ENCODE measurements at places on chromosomes 5 and 9.

DNA sequence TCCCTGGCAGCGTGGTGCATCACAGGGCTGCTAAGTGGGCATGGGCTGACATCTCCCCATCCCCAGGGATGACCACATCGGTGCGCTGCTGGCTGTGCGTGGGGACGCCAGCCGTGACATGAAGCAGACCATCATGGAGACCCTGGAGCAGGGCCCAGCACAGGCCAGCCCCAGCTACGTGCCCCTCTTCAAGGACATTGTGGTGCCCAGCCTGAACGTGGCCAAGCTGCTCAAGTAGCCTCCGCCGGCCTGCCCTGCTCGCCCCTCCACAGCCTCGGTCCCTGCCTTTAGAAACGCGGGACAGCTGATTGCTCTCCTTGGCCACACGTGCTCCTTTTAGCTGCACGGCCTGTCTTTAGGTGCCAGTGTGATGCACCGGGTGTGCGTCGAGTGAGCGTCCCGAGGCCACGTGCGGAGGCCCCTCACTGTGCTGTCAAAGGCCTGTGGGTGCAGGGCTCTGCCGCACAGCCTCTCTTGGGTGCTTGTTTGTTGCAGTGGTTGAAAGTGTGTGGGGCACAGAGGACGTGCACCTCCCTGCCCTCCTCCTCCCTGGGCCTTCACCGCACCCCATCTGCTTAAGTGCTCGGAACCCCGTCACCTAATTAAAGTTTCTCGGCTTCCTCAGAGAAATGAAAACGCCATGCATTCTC lies 23.8 kb downstream of the EXOC3 start:
- DNase-seq, result peak; percentile 13

DNA sequence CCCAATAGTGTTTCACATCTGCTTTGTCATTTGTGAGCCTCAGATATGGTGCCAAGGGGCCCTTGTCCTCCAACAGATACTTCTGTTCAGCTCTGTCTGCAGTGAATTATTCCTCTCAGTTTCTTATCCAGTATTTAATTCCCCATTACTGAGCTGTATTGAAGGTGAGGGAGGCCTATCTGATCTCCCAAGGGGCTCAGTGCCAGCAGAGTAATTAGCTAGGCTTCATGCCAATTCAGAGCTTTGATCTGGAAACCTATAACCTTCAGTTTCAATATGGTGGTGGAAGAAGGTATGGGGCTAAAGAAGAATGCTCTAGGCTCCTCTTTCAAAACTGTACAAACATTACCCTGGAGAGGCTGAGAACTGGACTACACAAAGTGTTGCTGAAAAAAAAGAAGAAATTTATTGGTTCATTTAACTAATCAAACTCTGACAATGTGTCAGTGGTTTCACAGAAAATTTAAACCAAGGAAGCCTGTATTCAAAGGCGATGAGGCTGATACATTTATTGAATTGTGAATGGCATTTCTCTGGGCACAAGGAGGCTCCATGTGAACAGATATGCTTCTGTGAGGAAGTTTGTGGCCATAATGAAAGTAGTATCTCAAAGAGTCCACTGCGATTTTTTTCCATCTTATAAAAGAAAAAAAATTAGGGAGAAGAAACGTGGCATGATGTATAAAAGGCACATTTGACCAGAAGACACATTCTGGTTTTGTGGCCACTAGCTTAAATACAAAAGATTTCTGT lies 397.8 kb downstream of the TLE4 start:
- DNase-seq, result no peak

GRCh38 chr5:124868676-124869075 lies 122.2 kb upstream of the ZNF608 start:
- DNase-seq, result no peak

- no peak for DNase-seq
Measured at GRCh38 chr9:91065231-91066041, 263.8 kb downstream of the SYK start.

GRCh38 chr9:124443625-124444024 lies 6.6 kb upstream of the ADGRD2 start:
- DNase-seq, result no peak

GRCh38 chr9:89467278-89467625 lies 30.7 kb downstream of the SEMA4D start:
- no peak for DNase-seq

DNA sequence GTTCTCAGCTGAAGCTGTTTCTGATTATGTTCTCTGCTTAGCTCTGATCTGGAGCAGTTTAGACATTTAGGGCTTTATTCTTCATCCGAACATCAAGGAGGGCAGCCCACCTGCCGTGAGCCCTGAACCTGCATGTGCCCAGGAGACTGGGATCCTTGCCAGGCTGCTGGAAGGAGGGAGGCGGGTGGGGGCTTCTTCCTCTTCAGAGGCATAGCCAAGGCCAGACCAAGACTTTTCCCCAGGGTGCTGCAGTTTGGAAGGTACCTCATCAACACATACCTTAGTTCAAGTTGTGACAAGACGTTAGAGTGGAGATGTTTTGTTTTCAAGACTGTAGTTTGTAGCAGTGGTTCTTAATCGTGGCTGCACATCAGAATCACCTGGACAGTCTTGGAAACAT lies 64.9 kb downstream of the RALGPS1 start:
- no peak for DNase-seq

DNA sequence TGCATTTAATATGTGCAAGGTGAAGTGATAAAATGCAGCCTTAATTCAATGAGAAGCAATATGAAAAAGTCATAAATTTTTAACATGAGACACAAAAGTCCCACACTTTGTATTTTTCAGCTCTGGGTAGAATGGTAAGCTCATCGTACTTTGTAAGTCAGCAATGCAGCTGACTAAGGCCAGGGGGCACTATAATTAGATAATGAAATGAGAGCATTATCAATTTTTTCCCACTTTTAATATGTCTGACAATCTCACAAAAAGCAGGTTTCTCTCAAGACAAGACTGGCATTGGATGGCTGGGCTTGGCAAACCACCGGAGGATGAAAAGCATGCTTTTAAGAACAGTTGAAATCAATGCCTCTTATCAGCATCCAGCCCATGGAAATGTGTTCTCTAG lies 162.8 kb downstream of the FAM174A start:
- no peak for DNase-seq

- no peak for DNase-seq
Measured at GRCh38 chr9:95762322-95762721, 113.2 kb upstream of the ERCC6L2 start.

- DNase-seq, result peak; percentile 43
Measured at GRCh38 chr5:1542781-1543180, 19.0 kb upstream of the LPCAT1 start.

DNA sequence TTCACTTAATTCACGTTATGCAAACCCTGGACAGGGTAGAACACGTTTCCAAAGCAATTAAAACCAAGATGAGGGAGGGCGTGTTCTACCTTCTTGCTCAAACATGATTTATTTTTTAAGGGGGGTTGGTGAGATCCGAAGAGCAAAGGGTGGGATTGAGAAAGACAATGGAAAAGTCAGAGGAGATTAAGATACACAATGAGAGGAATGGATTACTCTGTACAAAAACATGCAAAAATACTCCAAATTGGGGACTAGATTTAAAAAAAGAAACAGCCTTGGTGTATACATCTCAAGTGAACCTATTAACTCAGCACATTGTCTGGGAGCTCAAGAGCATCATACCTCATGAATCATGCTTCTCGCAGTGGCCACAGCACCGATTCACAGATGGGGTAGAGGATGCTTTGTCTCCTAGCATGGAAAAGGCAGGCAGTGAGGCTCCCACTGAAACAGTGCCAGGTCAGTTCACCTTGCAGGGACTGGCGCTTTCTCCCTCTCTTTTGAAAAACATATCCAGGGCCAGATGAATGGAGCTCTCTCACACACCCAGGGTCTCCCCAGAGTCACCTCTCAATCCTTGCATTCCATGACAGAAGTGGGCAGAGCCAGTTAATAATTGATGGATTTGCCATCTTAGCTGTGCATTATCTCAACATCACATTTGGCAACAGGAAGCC lies 459.7 kb downstream of the BNC2 start:
- DNase-seq, result no peak

DNA sequence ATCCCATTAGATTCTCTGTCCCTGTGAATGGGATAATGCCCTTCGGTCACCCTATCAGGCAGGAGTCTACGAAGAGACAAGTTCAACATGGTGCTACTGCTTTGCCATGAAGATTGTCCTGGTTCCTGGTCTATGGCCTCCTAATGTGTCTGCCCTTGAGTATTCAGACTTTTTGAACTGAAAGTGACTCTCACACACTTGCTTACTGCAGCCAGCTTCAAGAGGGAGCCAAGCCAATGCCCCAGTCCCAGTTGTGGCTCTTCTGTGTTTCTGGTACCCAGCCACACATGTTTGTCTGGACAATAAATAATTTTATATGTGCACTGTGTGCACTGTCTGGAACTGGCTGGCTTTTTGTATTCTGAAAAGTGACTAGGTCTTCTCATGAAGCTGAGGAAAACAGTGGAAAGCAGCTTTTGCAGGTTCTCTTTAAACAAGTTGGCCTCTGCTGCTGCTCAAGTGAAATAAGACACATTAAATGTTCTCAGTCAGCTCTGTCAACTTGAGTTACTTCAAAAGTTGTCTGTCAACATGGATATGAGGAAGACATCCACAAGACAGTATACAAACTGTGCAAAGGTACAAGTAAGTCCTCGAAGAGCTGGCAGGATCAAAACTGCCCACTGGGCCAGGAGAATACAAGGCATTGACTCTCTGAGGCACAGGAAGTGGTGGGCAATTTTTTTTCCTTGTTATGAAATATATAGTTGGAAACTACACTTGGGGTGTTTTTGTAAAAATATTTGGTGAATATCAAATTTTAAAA lies 60.0 kb downstream of the ZNF608 start:
- DNase-seq, result no peak

DNA sequence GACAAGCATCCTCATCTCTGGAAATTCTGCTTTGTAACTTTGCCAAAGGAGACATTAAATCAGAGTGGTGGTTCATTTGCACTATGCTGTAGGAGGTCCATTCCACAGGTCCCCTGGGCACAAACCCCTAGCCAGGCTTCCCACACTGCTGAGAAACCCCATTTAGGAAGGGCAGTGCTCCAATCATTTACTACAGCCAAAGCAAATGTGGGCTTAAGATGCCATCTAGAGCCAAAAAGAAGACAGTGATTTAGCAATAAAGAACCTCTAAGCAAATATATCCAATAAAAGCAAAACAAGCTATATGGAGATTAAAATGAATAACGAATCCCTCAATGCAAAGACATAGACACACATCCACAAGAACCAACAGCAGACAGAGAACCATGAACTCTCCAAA lies 129.0 kb upstream of the ALDH1B1 start:
- no peak for DNase-seq

GRCh38 chr9:16352791-16353401 lies 517.6 kb downstream of the BNC2 start:
- DNase-seq, result no peak

- peak; percentile 15 for DNase-seq
Measured at GRCh38 chr9:133981958-133982681, 10.0 kb downstream of the VAV2 start.

DNA sequence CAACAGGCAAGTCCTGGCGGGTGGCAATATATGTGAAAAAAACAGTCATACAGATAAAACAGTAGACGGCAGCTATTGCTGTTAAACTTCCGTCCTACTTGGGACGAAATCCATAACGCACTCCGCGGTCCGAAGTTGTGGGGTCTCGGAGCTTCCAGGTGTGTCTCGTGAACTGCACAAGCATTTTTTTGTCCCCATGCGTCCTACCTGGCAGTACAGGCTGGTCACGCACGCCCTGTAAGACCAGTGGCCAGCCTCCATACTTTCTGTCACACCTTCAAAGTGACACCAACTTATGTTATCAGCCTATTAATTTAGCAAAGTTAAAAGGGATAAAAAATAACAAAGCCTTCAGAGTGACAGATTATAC lies 51.3 kb downstream of the TGFBI start:
- no peak for DNase-seq

GRCh38 chr5:124643336-124643735 lies 103.1 kb downstream of the ZNF608 start:
- no peak for DNase-seq

DNA sequence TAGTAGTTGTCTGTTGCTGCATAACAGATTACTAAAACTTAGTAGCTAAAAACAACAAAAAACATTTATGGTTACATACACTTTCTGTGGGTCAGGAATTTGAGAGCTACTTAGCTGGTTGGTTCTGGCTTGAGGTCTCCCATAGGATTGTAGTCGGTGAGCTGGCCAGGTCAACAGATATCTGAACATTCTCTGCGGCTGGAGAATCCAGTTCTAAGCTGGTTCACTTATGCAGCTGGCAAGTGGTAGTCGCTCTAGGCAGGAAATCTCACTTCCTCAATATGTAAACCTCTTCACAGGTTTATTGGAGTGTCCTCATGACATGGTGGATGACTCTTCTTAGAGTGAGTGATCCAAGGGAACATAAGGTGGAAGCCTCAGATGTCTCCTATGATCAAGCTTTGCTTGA lies 65.7 kb upstream of the TNFAIP8 start:
- no peak for DNase-seq

- DNase-seq, result peak; percentile 41
Measured at GRCh38 chr5:1386274-1386717, 41.4 kb upstream of the CLPTM1L start.

DNA sequence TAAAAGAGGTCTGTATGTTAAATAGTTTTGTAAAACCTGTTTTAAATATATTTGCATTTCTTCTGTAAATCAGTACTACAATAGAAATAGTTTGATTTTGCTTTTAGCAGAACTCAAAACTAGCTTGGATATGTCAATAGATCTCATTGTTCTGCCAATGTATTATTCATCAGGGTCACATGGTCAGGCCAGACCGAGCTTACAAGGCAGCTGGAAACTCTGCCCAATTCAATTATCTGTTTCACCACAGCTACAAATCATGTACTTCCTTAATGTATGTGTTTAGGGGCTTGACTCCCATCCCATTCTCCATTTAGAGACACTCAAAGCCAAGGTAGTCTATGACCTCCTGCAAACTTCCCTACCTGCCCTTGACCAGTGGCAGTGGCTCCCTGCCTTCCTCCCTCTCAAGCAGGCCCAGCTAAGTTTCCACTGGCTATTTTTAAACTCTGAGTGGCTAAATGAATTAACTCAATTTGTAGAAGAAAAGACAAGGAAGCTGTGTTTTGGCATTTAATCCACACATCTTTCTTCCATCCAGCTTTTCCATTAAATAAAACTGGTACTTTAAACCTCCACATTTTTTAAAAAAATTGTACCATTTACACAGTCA lies 46.4 kb upstream of the SELENOP start:
- no peak for DNase-seq

- no peak for DNase-seq
Measured at GRCh38 chr5:14595189-14595588, 13.6 kb downstream of the OTULINL start.

DNA sequence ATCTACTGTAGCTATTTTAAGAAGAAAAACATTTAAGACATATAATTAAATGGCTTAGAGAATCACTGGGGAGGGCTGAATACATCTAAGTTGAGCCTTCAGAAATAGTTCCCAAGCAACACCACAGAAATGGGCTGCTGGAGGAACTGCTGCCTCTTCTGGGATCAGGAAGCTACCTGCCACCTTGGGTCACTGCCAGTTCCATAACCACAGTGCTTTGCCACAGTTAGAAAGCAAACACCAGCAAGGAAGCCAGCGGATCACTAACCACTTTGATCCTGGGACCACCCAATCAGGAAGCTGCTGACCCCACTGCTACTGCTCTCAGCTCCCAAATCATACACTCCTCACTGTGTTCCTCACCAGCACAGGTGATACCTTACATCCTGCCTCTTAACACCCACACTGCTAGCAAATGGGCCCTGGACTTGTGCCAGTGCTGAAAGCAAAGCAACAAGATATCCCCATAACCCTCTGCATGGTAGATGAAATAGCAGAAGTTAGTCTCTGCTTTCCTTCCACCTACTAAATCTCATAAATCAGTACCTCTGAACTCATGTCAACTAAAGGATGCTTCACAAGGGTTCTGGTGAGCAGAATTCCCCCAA lies 346.9 kb downstream of the DEPDC1B start:
- no peak for DNase-seq

GRCh38 chr5:179370490-179371120 lies 25.3 kb upstream of the ADAMTS2 start:
- DNase-seq, result peak; percentile 9
